ENCODE measurements at places on chromosomes 16 and 17. TPM values are rescaled to one million over a fixed set of nuclear protein-coding genes. Genes with fewer than 3 reads are reported as not detected.

CIITA gene
- total RNA-seq: 7.2 TPM

SCNN1B gene
- not detected for total RNA-seq

ADAM11 gene
- 1.00 TPM for total RNA-seq

NPB gene
- total RNA-seq: 0.51 TPM

UMOD gene
- total RNA-seq: not detected

All from cardiac septum (tissue), 1 donor.